Stimulated activated CD8-positive, alpha-beta memory T cell treated with anti-CD3 and anti-CD28 coated beads, Interleukin-4, amount 100 ng/mL, for 1 hour (primary cell): ENCODE measurements at places on chromosomes 3 and 15.

DNA sequence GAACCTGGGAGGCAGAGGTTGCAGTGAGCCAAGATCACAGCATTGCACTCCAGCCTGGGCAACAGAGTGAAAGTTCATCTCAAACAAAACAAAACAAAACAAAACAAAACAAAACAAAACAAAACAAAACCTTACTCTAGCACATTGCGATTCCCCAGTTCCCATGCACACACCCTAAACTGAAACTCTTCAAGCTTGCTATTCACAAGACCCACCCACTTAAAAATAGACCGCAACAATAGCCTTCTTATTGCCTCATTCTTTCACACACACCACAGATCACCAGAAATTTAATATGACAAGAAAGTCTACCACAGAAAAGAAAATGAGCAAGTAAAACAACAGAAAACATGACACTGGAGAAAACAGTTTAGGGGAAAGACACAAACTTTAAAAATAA lies 598.4 kb downstream of the FHIT start:
- no peak for DNase-seq

- DNase-seq, result no peak
Observed at GRCh38 chr3:180615954-180616353, 14.0 kb downstream of the TTC14 start.

- DNase-seq, result no peak
Observed at GRCh38 chr3:29156086-29156715, 124.7 kb upstream of the RBMS3 start.

- DNase-seq, result no peak
Observed at GRCh38 chr3:127831723-127832172, 9.4 kb upstream of the MGLL start.

DNA sequence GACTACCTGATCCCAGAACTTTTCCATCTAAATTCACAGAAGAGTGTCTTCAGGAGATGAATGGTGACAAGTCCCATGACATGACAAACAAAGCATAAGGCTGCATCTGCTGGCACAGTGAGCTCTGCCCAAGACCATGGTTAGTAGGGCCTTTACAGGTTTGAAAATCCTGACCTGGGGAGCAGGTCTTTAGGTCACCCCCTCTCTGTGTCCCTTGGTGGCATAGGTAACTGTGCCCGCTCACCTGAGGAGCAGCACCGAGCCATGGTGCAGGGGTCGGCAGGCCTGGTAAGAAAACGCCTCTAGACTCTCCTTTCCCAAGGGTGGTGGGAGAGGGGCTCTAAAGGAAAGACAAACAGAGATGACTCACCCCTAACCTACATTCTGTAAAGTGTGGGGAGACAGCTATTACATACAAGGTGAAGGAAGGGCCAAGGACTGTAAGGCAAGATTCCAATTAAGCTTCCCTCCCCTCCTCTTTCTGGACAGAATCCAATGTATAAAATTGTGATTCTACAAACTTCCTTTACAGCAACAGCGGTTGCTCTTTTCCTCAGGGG lies 74.0 kb downstream of the SATB1 start:
- DNase-seq, result no peak

DNA sequence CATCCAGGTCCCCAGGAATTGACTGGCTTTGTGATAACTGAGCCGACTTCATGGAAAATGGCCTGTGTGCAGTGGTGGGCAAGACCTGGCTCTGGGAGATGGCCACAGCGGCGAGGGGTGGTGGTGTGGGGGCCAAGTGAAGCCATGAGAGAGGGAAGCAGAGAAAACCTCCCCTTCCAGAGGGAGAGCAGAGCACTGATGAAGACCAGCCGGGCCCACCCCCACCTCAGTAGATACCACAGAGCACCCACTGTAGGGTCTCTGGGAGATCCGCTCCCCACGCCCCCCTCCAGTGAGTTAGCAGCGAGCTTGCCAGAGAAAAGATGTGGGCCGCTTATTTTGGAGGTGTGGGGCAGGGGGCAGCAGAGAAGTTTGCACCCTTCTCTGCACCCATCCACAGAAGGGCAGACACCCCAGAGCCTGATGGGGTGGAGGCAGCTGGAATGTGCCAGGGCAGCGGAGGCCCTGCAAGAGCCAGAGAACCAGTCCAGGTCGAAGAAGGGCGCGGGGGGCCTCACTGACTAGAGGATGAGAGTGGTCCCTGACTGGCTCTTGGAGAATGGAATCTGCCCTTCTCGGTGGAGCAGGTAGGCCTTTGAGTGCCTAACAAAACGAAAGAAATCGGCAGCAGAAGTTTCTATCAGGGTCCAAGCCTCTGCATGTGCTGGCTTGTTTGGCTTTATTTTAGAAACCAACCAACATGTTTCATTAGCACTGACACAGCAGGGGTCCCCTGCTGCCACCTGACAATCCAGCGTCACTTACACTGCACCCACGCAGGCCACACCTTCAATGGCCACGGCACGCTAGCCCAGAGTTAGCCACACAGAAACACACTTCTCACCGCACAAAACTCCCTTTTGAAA lies 28.3 kb downstream of the MELTF start:
- DNase-seq, result no peak

GRCh38 chr3:187808527-187808895 lies 63.2 kb upstream of the BCL6 start:
- DNase-seq, result no peak

GRCh38 chr3:122502941-122503340 lies 11.8 kb downstream of the KPNA1 start:
- no peak for DNase-seq

- DNase-seq, result no peak
Observed at GRCh38 chr3:122618614-122619013, 41.2 kb downstream of the PARP15 start.

- no peak for DNase-seq
Observed at GRCh38 chr3:162041622-162042021, 545.0 kb downstream of the OTOL1 start.

DNA sequence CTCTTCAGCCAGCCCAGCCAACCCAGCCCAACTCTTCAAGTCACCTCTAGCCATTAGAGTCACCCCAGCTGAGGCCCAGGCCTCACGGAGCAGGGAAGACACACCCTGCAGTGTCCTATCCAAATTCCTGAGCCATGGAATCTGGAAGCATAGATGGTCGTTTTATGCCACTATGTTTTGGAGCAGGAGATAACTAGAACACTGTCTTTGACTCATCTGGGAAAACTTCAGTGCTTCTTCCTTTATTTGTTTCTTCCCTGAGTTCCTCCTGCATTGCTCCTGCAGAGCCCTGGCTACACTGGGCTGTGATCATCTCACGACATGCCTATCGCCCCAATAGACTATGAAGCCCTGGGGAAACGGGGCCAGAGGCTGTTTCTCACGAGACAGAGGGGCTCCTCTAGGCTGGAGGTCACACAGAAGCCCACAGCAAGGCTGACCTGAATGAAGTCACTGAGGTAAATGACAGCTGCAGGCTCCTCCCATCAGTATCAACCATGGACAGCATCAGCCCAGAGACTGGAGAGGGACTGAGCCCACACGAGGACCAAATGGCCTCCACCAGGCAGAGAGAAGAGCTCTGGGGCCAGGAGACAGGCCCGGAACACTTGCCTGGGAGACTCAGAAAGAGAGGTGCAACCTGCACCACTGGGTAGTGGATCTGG lies 22.7 kb downstream of the CRABP1 start:
- no peak for DNase-seq

DNA sequence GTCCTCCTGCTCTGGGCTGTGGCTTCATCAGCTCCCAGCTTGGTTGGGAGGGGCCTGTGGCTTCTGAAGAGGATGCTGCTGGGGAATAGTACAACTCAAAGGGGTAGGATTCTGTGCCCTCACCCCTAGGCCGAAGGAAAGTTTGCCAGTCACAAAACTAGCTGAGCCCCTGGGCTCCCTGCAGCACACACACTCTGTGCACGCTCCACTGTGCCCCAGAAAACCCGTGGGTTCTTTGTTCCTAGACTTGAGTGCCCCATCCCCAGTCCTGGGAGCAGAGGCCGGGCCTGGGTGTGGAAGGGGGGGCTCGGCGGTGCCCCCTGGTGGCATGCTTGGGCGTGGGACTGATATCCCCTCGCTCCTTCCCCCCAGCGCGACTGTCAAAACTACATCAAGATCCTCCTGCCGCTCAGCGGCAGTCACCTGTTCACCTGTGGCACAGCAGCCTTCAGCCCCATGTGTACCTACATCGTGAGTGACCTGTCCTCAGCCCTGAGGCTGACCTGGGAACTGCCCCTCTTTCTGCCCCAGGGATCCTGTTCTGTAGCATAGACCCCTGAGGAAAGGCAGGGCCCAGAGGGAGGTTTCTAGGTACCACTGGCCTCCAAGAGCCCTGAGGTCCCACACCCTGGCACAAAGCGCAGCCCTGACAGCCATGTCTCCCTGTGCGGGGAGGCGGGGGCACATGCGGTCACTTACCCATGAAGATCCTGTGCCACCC lies 14.2 kb downstream of the CIB1 start:
- DNase-seq, result no peak

- no peak for DNase-seq
Observed at GRCh38 chr15:37995461-37996347, 61.3 kb downstream of the TMCO5A start.

DNA sequence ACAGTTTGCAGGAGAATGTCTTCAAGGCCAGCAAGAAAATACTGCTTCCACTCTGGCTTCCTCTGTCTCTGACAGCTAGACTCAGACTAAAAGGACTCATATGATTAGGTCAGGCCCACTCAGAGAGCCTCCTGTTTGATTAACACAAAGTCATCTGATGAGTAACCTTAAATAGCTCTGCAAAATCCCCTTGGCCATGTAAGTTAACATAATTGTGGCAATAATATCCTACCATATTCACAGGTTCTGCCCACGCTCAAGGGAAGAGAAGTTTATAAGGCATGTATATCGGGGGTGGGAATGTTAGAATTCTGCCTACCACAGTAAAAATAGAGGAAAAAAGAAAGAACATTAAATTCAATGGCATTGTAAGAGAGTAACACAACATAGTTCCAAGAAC lies 20.6 kb upstream of the HHATL start:
- no peak for DNase-seq

GRCh38 chr3:61600195-61600594 lies 38.8 kb downstream of the PTPRG start:
- DNase-seq, result no peak

GRCh38 chr15:79978655-79979514 lies 7.9 kb upstream of the BCL2A1 start:
- DNase-seq, result no peak

DNA sequence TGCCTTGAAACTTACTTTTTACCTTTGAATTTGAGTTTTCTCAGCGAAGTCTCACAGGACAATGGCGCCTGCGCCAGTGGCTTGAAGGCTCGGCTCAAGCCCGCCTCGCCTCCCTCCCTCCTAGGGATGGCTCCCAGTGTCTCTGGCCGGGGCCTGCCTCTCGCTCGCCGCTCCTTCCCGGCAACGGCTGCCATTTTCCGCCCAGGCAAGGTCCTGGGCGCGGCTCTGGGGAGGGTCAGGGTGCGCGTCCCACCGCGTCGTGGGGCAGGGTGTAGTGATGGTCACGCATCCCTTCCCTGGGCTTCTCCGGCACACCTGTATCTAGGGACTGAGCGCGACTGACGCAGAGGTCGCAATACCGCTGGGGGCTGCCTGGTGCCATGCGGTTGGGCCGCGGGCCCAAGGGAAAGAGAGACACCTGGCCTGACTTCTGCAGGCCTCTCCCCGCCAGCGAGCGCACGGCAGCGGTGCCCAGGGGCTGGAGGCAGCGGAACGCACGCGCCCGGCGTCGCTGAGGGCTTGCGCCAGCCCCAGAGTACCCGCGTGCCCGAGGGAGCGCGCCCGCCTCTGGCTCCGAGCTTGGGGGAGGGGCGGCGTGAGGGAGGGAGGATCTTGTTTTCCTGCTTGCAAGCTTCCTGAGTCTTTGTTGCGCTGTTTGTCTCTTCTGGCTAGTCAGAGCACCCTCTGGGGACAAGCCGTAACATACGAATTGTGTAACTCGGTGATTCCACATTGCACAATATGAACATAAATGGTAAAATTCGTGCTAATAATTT lies 20.7 kb upstream of the FEM1B start:
- DNase-seq, result no peak

DNA sequence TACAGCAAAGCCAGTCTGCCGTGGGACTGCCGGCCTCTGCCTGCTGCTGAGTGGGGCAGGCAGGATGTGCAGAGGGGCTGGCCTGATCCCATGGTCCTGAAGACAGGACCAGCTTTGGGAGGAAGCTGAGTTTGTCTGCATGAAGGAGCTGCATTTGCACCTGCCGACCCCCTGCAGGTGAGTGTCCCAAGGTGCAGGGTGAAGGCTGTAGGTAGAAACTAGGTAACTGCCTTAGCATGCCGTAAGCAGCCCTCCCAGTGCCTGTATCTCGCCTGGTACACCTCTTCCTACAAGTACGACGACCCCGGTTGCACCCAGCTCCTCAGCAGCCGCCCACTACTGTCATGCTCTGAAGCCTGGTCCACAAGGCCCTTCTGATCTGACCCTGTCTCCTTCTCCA lies 34.9 kb downstream of the AMOTL2 start:
- DNase-seq, result no peak

DNA sequence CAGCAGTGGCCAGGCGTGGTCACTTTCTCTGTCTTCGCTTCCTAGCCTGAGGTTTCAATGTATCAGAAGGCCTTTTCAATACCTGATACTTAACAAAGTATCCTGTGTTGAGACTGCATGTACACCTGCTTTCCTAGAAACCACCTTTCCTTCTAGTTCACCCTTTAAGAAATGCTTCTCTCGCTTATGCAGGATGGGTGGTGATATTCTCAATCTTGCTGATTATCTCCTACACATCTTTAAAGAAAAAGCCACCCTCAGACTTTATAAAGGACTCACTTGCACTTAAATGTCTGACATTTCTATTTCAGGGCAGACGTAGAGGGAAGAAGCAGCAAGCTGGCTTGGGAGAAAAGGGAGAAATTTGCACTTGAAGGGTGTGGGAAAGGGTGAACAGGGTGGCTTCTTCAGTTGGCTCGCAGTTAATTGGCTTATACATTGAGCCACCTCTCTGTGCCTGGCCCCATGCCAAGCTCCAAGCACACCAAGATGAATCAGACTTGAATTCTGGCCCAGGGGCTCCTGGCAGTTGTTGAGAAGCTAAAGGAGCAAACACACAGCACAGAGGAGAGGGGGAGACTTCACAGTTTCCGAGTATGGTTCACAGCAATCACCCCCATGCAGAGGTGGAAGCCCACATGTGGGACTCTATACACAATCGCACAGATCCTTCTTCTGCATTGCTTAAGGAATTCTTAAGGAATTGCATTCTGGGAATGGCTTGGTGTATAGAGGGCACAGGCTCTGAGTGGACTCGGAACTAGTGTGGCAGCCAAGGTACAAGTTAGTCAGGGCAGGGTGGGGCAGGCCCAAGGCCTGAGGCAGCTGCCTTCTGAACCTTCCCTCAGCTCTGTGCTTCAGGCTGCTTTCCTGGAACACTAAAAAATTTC lies 1.3 kb downstream of the ARL6IP5 start:
- peak; percentile 54 for DNase-seq

GRCh38 chr3:18217507-18218174 lies 207.5 kb downstream of the SATB1 start:
- no peak for DNase-seq
